ENCODE measurements at places on chromosomes 3 and 15.
A peak's percentile ranks its signal among the peaks of the same experiment; 100 is the strongest.

GRCh38 chr3:72401005-72401545, 447.2 kb downstream of the SHQ1 start:
- peak; percentile 16 for DNase-seq

DNA sequence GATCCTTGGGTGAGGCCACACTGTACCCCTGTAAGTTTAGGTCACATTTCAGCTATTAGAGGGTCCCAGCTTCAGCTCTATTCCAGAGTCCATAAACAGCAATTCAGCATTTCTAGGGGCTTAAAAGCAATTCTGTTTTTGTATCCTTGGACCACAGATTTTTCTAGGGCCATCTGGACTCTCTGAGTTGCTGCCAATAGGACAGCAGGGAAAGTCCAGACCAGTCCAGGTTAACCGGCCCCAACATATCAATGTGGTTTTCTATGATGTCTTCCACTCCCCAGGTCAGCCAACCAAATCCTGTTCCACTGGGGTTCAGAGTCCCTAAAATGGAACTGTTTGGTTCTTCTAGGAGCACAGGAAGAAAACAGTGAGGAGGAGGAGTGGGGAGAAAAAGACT, 40.0 kb downstream of the TYRO3 start:
- no peak for DNase-seq

- DNase-seq = no peak
Observed at GRCh38 chr15:32903591-32904290, 185.9 kb downstream of the GREM1 start.

- peak; percentile 73 for DNase-seq
Observed at GRCh38 chr3:122572940-122573412, 4.5 kb upstream of the PARP15 start.

GRCh38 chr3:12148183-12148940, 10.3 kb downstream of the TIMP4 start:
- DNase-seq = no peak

DNA sequence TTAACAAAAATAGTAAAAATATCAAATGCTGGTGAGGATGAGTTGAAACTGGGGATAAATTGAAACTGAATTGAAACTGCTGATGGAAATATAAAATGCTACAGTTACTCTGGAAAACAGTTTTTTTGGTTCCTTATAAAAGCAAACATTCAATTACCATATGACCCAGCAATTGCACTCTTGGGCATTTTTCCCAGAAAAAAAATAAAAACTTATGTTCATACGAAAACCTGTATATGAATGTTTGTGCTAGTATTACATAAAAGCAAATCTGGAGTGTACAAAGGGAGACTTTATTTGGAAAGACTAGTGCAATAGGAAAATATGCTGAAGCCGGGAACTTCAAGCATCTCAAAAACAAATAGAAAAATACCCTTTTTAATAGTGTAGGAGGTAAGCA, 857.9 kb upstream of the CADM2 start:
- DNase-seq = no peak

- no peak for DNase-seq
Observed at GRCh38 chr3:15113884-15114283, 14.9 kb upstream of the RBSN start.

DNA sequence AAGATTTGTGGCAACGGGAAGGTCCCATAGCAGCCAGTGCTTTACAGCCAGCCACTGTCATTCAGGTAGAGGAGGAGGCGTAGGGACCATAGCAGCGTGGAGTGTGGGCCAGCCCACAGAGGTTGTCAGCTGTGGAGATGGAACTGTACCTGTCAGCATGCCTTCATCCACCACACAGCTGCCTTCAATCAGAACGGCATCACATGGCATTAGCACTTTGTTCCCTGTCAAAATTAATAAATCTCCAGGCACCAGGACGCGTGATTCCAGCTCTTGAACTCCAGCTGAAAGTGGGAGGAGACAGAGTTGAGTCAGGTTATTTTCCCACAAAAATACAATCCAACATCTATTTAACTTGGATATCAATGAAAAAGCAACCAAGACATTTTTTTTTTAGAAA, 84.0 kb downstream of the ATP13A4 start:
- DNase-seq = no peak

Data from inflammatory macrophage treated with lipopolysaccharide for 4 hours (primary cell).